Activated T-helper 1 cell treated with Interleukin-2 at 50 U/mL for 16 hours (primary cell): ENCODE measurements at places on chromosomes 5 and 9.

GRCh38 chr9:85392260-85392659 lies 349.5 kb downstream of the AGTPBP1 start:
- DNase-seq, result no peak

GRCh38 chr5:1762883-1763547 lies 36.6 kb downstream of the MRPL36 start:
- DNase-seq, result no peak

- DNase-seq, result no peak
Measured at GRCh38 chr5:131081913-131082488, 83.1 kb downstream of the HINT1 start.

- no peak for DNase-seq
Measured at GRCh38 chr9:119004618-119004990, 364.6 kb downstream of the BRINP1 start.

DNA sequence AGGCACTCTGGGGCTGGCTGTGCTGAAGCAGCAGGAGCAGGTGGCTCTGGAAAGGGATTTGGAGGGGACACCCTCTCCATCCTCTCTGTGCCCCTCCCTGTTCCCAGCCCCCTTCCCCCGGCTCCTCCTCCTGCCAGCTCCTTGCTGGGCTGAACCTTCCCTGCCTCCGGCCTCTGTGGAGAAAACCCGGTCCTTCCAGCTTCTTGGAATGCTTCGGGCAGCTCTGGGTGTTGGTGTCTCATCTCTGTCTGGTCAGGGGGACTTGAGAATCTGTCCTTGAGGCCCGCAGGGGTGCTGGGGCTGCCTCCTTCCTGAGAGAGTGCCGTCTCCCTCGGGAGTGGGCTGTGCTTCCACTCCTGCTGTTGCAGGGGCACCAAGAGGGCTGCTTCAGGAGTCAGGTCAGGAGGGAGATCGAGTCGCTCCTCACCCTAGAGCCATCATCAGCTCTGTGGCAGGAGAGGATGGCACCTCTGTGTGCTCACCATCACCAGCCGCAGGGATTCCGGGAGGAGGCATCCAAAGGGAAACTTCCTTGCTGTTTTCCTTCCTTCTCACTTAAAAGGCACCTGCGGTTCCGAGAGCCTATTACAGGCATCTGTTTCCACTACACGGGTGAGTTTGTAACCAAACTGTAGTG lies 30.6 kb downstream of the NDUFS6 start:
- DNase-seq, result no peak

DNA sequence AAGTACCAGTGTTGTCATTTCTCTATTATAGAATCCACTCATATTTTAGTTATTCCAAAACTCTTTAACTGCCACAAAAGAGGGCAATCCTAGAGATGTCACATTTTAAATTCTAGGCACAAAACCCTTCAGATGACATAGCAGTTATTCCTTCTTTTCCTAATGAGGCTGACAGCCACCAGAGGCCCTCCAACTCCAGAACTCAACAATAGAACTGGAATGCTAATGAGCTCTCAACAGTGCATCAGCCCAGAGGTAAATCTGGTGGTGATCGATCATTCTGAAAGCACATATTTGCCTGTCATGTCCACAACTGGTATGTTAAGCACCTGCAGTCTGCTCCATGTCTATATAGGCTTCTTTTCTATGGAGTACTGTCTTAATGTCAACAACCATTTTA lies 40.2 kb upstream of the RAB3C start:
- no peak for DNase-seq

- no peak for DNase-seq
Measured at GRCh38 chr5:108109059-108109458, 272.8 kb downstream of the FBXL17 start.

DNA sequence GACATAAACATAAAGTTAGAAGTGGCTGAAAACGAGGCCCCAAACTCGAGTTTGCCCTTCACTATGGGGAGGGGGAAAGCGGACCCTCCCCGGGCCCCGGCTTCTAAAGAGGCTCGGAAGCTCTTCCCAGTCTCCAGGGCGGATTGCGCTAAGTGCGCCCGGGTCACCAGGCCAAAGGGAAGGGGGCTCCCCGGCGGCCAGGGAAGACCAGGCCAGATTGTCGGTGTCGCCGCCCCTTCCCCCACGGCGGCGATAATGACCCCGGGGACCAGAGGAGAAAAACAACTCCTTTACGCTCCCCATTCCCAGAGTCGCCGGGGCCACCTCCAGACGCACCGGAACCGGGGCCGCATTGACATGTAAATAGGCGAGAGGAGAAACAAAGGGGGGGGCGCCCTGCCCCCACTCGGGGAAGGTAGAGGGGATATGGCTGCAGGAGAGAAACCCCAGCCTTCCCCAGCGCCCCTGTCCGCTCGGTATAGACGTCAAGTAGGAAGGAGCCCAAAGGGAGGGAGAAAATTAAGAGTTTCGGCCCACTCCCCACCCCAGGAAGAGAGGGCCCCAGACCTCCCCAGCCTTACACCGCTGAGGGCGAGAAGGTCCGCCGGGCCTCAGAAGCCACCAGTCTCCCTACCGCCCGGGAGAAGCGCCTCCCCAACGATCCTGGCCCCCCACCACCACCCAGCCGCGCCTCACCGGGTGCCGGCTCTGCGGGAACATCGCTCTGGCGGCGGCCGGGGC lies 1.7 kb downstream of the TLE1 start:
- no peak for DNase-seq

- peak; percentile 39 for DNase-seq
Measured at GRCh38 chr5:102755686-102756371, 724 bp downstream of the PAM start.

GRCh38 chr5:84430079-84430478 lies 45.4 kb upstream of the EDIL3 start:
- no peak for DNase-seq

DNA sequence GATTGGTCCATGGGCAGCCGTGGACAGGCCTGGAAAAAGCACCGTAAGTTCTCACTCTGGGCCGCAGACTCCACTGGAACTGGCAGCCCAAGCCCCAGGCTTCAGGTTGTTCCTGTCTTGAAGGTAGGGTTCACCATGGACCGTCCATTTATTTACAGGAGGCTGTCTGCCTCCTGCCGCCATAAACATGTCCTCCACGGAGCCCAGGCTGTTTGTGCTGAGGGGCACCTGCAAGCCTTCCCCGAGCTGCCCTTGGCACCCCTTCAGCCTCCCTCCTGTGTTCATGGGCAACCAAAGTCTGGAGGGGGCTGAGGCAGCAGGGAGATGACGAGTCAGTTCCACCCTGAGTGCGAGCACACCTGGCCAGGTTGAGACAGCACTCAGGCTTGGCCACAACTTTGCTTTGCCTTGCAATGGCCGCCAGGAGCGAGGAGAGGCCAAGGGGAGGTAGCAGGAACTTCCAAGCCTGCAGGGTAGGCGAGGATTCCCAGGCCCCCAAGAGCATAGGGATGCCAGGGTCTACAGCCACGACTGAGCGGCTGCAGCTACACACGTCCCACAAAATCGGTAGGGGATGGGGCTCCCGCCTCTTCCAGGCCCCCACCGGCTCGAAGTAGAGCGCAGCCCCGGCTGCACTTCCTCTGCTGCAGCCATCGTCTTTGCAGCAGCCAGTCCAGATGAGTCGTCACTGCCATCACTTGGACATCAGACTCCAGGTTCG lies 1625.6 kb upstream of the ACO1 start:
- DNase-seq, result no peak

- no peak for DNase-seq
Measured at GRCh38 chr5:180153991-180154390, 55.0 kb downstream of the RASGEF1C start.

DNA sequence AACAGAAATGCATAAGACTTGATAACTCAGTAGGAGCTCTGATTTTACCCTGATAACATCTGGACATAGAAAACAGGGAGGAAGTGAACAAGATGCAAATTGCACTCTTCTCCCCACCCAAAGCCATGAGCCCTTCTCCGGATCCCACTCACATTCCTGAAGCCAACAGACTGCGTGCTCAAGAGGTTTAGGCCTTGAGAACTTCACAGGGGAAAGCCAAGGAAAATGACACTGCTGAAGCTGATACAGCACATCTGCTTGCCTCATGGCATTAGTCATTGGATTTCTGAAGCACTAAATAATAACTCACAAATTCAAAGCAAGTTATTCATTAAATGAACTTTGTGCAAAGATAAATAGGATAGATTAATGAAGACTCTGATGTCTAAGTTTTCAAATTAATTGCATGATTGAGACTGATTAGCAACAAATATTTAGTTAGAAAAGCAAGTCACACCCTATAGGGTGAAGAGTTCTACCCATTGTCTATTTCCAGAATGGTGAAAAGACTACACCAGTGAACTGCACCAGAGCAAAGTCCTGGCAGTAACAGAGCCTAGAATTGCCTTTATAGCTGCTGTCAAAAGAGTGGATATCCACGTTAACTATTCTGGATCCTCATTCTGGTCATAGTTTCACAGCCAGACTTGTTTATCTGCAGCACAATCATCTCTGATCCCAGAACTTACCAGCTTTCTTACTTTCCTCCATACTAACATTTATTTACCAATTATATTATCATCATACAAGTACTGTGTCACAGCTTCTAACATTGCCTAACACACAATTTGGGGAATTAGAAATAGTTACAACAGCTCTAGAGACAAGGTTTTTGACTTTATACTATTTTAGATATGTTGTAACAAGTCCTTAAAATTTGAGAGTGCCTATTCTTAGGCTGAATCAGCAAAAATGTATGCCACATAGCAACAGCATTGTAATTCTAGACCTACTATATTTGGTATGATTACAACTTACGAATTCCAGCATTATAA lies 432.1 kb upstream of the RGMB start:
- DNase-seq, result no peak

DNA sequence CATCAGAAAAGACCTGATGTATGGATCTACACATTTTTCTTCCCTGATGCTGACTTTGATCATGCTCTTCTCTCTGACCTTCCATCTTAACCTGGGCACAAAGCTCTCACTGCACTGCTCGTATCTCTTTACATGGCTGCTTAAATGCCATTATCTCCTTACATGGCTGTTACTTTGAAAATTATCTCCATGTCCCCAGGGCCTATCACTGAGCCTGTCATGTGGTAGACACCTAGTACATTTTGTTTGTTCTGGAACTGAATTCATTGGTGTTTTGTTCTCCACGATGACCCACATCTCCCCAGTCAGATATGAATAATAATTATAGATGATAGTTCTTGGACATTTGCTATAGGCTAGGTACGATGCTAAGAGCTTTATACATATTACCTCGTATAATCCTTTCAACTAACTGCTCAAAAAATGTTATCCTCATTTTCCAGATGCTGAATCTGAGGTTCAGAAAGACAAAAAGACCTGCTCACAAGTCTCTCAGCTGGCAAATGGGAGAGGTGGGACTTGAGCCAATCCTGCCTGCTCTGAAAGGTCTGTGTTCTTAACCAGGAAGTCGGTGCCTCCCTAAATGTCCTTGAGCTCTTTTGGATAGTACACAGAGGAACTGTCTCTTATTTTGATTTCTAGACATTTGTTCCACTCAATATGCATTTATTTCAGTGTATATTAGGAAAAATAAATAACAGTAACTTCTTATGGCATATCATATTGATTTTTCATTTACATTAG lies 9.8 kb upstream of the CPEB4 start:
- DNase-seq, result no peak

DNA sequence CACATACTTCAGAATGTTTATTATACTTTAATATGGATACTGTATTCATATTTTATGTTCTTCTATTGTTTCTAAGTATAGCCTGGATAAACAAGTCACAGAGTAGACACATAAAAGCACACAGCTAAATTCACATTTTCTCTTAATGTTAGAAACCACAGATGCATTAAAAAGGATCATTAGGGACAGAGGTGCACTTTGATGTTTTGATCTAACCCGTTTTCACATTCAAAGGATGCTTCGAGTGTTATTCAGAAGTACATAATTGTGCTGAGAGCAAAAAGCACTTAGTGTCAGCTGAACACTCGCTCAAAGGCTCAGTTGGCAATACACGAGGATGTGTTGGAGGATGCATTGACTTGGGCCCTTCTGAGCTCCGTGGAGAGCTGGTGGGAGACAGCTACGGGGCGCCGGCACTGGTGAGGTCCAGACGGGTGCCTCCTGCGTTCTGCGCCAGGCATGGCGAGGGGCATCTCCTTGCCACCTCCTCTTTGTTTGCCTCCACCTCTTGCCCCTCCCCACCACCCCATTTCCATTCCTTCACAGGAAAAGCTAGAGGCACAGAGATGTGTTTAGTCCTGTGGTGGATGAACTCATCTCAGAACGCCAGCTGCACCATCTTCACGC lies 35.5 kb downstream of the MED10 start:
- no peak for DNase-seq

DNA sequence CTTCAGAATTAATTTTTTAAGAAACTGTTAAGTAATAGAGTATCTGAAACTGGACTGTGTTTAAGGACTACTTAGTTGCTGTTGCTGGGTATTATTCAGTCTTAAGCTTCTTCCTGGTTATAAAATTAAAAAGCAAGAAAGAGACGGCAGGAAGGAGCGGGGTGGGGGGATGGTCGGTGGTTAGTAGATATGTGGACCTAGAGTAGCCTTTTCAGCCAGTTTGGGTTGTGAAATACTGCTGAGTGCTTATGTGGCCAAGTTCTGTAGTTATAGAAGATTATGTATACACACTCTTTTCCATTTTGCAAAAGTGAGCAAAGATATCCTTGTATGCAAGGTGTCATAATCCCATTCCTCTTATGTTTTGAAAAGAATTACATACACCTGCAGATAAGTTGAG lies 28.5 kb downstream of the TRIO start:
- DNase-seq, result no peak

DNA sequence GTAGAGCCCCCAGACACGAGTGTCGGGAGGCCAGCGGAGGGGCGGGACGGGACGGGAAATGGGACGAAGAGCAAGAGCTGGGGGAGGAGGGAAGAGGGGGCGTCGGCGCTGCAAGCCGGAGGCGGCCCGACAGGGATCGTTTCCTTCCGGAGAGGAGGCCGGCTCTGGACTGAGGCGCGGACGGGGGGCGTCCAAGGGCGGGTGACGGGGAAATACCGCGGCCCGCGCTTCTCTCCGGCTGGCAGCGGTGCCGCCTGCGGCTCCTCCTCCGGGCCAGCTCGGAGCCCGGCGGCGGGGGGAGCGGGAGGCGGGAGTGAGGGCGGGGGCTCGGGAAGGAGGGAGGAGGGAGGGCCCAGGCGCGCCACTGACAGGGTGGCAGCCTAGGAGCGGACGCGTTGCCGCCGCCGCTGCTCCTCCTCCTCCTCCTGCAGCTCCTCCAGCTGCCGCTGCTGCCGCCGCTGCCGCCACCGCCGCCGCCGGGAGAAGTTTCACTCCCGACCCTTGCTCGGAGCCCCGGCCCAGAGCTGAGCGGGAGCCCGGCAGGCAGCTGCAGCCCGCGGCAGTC lies at the start of gene CHSY3:
Gene CHSY3 (plus strand): TSS at position 364 of the 565 bp plus-strand sequence.
- DNase-seq, result no peak

- DNase-seq, result no peak
Measured at GRCh38 chr9:133952598-133953550, 39.2 kb downstream of the VAV2 start.

DNA sequence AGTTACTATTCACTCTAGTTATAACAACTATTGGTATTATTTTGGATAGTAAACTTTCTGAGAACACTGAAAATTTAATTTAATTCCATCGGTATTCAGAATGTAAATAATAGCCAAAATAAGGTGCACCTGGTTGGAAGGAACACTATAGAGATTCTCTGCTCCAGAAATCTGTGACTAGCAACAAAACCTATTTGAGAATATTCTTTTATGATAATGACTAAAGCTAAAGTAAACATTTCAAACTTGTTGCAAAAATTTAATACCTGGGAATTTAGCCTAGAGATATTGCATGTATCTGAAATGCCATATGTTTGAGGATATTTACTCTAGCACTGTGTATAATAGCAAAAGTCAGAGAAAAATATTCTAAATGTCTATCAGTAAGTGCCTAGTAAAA lies 144.1 kb downstream of the PLK2 start:
- DNase-seq, result no peak
